ENCODE measurements at places on chromosomes 12 and 14.

- no peak for DNase-seq
These were observed 44.5 kb downstream of the RERGL start for GRCh38 chr12:18045446-18045992.

DNA sequence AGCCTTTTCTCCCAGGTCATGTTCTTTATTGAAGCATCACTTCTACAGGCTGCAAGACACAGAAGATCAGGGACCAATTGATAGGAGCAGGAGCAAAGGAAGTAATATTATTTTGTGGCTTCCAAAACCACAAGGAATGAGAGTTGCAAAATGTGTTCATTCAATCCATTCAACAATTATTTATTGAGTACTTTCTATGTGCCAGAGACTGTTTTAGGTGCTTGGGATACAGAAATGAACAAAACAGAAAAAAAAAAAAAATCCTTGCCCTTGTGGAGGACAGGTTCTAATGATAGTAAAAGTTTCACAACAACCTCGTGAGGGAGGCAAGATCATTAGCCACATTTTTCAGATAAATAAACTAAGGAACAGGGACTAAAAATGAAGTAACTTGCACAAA lies 20.1 kb upstream of the DACT1 start:
- no peak for DNase-seq

- no peak for DNase-seq
These were observed 138.1 kb upstream of the HIF1A start for GRCh38 chr14:61557262-61557661.

GRCh38 chr14:84477996-84478395 lies 1051.9 kb upstream of the FLRT2 start:
- no peak for DNase-seq

GRCh38 chr12:107702106-107702505 lies 16.5 kb downstream of the PWP1 start:
- DNase-seq: no peak

DNA sequence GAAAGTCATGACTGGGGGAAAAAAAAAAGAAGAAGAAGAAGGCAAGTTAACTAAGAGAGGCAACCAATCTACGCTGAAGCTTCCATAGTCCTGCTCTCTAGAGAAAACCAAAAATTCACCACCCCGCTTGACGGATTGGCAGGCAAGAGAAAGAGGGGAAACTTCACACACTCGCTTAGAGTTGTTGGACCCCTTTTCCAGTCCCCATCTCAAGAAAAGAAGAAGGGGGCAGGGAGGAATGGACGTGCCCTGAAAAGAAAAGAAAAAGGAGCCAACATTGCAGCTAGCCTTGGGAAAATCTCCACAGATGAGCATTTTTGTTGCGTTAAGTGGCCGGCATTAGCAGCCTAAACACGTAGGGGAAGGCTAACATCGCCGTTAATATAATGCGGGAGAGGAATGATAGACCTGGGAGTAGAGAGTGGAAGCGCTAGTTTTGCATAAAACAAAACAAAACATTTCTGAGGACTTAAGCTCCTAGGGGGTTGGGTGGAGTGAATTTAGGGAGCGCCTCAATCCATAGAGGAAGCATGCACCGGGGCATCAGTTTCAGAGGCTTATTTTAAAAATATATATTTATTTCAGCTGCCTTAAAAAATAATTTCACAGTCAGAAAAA lies 11.3 kb upstream of the FOXG1 start:
- no peak for DNase-seq

- no peak for DNase-seq
These were observed 36.2 kb downstream of the MED13L start for GRCh38 chr12:116241157-116241759.

DNA sequence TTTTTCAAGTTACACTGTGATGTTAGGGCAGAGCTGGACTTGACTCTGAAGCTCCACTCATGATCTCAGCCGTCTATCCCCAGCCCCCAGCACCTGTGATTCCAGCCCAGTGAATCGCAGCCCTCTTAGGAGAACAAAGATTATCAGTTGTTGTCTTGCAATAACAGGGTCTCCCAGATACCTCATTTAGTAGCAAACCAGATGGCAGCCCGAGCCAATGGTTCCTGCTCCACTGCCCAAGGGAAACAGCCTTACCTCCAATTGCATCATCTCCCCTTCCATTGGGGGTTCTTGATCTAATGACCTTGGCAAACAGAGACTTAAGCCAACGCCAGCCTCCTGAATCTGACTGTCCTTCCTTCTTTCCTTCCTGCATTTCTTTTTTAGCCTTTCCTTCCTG lies 371.2 kb downstream of the BCL11B start:
- DNase-seq: no peak

DNA sequence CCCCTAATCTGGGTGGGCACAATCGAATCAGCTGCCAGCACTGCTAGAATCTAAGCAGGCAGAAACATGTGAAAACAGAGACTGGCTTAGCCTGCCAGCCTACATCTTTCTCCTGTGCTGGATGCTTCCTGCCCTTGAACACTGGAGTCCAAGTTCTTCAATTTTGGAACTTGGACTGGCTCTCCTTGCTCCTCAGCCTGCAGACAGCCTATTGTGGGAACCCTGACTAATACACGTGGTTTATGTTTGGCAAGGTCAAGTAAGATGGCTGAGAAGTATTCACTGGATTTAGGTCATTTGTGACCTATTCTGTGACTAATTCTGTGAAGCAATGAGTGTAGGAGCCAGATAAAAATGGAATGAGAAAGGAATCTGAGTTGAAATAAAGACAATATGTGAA lies 11.0 kb downstream of the GPR135 start:
- DNase-seq: no peak

GRCh38 chr12:103947871-103948555 lies 17.7 kb upstream of the TDG start:
- no peak for DNase-seq

GRCh38 chr12:16228067-16228466 lies 49.4 kb downstream of the SLC15A5 start:
- DNase-seq: no peak

All from ecto neural progenitor cell (in vitro differentiated cells).